CD4-positive, alpha-beta T cell treated with Interleukin-1 beta for 1 hour (primary cell): ENCODE measurements at places on chromosomes 16 and 17.

DNA sequence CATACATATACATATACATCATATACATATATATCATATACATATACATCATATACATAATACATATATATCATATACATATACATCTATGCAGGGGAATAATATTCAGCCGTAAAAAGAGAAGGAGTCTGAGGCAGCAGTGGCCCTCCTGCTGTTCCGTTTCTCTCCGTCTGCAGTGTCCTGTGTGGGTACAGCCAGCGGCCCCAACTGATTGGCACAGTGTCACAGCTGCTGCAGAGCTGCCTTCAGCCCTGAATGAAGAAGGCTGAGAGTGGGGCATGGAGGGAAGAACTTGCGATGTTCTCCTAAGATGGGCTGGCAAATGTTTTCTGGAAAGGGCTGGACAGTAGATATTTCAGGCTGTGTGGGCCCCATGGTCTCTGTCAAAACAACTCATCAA, 146.9 kb downstream of the SNX29 start:
- DNase-seq = no peak

DNA sequence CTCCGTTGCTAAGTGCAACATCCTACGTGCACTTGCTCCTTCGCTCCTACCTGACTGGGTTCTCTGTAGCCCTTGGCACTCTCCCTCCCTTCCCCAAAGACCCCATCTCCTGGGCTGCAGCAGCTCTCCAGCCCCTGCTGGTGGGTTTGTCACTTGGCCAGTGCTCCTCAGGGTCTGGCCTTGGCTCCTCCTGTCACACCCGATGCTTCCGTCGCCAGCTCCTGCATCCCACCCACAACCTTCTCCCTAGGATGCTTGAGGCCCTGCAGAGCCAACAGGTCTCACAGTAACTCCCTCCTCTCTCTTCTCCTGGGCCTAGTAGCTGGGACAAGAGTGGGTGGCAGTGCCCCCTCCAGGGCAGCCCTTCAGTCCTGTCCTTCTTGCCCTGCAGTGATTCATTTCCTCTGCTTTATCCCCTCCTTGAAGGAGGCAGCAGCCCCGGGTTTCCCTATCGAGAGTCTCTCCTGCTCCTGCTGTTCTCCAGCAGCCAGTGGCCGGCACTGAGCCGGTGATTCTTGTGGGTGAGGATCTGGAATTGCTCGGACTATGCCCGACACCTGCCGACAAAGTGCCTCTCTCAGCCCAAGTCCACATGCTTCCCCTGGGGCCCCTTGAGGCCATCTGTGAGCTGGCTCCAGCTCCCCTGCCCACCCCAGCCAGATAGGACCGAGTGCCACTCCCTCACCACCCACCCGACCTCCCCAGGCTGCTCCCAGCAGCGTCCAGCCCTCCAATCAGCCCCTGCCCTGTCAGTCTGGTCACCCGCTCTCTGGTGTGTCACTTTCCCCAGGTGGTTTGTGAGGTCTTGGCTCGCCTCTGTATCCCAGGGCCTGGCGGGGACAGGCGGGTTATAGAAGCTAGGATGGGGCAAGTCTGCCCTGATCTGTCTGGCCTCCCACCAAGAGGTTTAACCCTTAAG, 3.8 kb downstream of the LITAFD start:
- DNase-seq = no peak

DNA sequence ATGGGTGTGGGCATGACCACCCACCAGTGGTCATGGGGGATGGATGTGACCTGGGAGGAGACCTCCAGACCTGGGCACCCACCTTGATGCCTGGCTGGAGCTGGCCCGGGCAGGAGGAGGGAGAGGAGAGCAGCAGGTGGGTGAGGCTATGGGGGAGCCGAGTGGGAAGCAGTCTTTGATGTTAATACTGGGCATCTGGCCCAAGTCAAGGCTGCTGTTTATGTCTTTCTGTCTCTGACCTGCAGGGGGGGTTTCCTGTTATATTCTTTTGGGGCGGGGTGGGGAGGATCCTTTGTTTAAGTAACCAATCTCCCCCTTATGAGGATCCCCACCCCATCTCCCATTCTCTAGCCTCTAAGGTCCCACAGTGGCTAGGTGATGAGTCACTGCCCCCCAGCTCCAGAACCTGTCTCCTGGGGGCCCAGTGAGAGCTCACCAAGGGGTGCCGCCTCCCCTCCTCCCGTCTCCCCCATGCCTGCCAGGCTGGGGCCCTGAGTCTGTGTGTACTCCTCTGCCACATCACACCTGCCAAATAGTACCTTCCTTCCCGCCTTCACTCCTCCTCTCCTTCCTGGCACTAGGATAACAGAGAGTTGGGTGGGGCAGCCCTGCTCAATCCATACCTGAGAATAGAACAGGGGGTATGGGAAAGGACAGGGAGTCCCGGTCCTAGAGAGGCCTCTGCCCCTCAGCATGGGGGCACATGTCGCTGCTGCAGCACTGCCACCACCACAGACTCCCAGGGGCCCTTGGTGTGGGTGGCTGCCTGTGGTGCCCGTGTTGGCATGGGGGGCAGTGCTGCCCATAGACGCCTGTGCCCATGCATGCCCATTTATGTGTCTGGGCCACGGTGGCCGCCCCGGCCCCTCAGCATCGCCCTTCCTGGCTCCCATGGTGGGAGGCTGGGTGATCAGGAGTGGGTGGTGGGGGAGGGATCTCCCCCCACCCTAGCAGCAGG, 7.3 kb downstream of the THRA start:
- peak; percentile 69 for DNase-seq

DNA sequence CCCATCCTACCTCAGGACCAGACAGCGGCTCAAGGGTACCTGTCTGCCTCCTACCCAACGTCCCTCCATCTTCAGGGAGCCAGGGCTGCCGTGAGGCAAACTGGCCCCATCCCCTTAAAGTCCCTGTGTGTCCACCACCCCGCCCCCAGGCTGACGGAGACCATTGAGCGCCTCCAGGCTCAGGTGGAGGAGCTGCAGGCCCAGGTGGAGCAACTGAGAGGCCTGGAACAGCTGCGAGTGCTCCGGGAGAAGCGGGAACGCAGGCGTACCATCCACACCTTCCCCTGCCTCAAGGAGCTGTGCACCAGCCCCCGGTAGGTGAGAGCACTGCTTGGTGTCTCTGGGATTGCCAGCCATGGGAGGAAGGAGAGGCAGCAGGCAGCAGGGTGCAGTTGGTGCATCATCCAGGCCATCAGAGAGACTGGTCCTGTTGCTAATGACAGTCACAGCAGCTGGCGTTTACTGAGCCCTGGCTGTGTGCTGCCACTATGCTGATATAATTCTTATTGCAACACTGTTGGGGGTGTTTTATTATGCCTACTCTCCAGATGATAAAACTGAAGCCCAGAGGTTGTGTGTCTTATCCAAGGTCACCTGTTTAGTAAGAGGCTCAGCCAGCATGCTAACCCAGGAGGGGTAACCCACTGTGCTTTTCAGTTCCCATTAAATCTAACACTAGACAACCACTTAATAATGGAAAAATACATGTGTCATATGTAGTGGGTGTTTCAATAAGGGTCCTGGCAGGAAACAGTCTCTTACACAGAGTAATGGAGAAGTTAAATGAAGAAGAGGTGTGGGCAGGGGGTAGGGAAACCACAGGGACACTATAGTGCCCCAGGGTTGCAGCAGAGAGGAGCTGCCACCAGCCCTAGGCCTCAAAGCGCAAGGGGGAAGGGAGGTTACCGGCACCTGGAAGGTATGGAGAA, 10.3 kb upstream of the MRPL58 start:
- no peak for DNase-seq

DNA sequence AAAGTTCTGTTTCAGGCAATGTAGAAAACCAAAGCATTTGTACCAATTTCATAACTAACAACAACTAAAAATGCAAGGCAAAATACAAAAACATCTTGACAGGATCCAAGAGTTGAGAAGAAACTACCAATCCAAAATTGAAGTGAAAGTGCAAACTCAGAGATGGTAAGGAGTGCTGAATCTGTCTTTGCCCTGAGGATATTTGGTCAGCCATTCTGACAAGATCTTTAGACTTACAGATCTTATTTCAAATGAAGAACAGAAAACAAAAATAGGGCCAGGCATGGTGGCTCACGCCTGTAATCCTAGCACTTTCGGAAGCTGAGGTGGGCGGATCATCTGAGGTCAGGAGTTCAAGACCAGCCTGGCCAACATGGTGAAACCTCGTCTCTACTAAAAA, 412.8 kb downstream of the ZFHX3 start:
- DNase-seq = no peak

DNA sequence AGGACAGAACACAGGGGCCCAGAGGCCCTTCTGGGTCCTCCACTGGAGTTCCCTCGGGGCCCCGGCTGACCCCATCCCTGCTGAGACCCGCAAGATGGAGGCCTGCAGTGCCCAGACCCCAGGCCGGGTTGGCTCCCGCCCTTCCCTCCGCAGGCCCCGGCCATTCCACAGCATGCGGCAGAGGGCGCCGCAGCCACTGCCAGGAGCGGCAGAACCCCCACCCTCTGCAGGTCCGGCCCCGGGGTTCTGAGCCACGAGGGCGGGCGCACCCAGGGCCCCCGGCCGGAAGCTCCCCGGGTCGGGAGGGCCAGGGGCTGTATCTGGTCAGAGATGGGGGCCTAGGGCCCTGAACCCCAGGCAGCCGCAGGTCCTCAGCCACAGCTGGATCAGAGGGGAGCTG, 2.4 kb upstream of the PERCC1 start:
- peak; percentile 61 for DNase-seq

DNA sequence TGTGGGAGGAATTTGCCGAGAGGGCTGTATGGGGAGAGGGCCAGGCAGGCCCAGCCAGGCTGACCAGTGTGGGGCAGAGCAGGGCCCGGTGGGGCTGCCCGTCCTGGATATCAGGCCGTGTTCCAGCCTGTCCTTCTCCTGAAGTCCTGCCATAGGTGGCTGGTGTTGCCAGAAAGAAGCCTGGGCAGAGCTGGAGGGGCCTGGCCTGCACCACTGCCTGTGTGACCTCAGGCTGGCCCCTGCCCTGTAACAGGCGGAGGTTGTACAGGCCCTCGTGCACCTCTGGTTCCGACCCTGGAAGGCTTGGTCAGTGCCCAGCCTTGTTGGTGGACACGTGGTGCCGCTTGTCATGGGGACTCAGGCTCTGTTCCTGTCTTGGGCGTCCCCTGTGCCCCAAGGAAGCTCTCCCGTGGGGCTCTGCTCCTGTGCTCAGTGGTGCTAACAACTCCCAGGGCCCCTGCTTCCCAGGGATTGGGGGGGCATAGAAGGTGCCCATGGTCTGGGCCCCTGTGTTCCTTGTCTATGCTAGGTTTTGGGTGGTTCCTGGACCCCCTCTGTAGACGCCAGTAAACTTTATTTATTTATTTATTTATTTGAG, 33.3 kb downstream of the ADCY7 start:
- DNase-seq = no peak

- no peak for DNase-seq
Observed at GRCh38 chr17:73592079-73592415, 52.2 kb downstream of the SDK2 start.

DNA sequence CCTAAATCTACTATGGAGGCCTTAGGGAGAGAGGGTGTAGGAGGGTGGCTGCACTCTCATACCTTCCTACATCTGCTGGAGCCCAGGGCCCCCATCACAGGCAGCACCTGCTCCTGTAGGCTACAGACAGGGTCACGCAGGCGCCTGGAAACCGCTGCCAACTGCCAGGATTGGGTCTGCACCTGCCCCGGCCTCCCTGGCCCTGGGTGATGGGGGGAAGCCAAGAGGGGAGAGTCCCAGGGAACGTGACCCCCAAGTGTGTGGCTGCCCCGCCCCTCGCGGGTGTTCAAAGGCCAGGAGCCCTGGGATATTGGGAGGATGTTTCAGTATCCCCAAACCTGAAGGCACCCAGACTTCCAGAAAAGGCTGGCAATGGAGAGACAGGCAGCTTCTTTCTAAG, 5.6 kb upstream of the TEX19 start:
- DNase-seq = no peak

- DNase-seq = no peak
Observed at GRCh38 chr17:50218771-50219315, 17.4 kb upstream of the COL1A1 start.

DNA sequence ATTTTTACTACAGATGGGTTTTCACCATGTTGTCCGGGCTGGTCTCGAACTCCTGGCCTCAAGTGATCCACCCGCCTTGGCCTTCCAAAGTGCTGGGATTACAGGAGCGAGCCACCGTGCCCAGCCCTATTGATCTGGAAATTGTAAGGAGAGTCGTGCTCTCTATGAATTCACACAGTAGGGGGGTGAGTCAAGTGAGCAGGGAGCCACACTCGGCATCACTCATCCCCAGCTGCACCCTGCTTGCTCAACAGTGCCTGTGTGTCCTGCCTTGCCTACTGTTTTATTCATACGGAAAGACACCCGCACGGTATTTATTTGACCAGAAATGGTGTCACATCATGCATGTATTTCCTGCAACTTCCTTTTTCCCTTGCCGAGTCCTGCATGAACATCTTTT, 157.2 kb upstream of the FOXF1 start:
- no peak for DNase-seq
